IPS DF 19.7 (cell line): ENCODE measurements at places on chromosomes 2 and 18.

DNA sequence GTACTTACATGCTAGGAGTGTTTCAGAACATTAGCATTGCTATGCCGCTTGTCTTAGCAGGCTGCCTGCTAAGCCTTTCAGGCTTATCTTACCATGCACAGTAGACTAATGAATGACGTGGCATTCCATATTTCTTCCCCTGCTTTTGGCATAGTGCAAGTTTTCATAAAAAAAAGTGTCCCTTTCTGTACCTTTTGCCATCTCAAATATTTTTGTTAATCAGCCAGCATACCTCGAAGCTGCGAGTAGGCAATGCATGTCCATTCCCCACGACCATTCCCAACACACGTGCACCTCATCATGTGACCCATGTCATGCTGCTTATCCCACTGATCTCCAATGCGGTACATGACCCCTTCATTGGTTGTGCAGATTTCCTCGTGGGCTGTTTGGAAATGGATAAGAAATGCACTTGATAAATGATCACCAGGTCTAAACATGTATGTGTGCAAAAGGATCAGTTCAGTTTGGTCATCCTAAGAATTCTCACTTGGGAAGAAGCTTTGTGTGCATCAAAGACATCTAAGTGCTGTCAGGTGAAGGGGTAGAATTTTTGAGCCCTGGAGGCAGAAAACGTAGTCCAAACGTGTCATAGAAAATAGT, 13.9 kb downstream of the FN1 start:
- no peak for DNase-seq

- DNase-seq, result no peak
Observed at GRCh38 chr2:137838255-137839092, 125.8 kb upstream of the HNMT start.

GRCh38 chr2:12672711-12673315, 43.9 kb upstream of the TRIB2 start:
- no peak for DNase-seq

GRCh38 chr2:102386004-102386403, 30.4 kb downstream of the IL18R1 start:
- no peak for DNase-seq

- peak; percentile 20 for DNase-seq
Observed at GRCh38 chr18:40935423-40935822, 1019.6 kb upstream of the PIK3C3 start.

GRCh38 chr2:205545971-205546816, 136.1 kb upstream of the NRP2 start:
- DNase-seq, result no peak

DNA sequence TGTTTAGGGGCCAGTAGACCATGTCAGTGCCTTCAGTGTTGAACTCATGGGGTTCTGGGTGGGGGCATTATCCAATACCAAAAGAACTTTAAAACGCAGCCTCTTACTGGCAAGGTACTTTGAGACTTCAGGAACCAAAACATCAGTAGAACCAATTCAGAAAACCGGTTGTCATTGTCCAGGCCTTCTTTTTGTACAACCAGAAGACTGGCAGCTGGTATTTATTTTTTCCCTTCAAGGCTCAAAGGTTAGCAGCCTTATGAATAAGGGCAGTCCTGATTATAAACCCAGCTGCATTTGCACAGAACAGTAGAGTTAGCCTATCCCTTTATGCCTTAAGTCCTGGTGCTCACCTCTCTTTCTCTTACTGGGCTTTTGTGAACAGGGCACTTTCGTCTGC, 113.8 kb upstream of the EML6 start:
- no peak for DNase-seq

GRCh38 chr2:71944806-71945602, 202.7 kb downstream of the CYP26B1 start:
- DNase-seq, result no peak

- DNase-seq, result no peak
Observed at GRCh38 chr18:24942144-24942543, 409.8 kb downstream of the ZNF521 start.

DNA sequence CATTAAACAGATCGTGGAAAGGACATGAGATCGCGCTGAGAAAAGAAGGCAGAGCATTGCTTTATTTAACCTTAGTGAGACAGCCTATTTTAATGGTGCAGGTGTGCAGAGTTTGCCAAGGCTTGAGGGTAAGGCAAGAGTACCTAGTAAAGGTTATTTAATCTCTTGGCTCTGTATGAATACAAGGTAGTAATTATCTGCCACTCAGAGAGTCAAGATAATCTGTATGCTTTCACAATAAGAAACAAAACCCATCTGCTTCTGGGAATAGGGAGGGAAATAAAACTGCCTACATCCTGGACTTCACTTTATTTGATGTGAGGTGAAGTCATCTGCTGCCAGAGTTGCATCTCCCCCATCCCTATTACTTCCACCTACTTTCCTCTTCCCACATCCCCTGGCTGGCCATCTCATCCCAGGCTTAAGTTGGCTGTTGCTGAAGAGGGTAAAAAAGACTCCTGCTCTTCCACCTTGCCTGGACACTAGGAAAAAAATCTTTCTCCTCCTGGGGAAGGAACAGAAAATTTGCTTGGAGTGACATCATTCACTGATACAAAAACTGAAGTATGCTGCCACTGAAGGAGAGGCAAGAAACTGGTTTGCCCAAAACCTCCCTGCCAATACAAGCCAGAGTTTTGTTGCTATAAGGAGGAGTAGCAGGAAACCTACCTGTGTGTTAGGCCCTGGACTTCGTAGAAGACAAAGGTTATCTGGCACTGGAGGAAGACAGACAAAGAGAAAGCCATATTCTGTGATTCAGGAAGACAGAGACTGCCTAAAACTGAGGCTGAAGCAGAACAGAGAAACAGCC, 35.8 kb upstream of the ARHGAP25 start:
- DNase-seq, result no peak

GRCh38 chr2:98669675-98670074, 61.3 kb downstream of the MGAT4A start:
- no peak for DNase-seq

DNA sequence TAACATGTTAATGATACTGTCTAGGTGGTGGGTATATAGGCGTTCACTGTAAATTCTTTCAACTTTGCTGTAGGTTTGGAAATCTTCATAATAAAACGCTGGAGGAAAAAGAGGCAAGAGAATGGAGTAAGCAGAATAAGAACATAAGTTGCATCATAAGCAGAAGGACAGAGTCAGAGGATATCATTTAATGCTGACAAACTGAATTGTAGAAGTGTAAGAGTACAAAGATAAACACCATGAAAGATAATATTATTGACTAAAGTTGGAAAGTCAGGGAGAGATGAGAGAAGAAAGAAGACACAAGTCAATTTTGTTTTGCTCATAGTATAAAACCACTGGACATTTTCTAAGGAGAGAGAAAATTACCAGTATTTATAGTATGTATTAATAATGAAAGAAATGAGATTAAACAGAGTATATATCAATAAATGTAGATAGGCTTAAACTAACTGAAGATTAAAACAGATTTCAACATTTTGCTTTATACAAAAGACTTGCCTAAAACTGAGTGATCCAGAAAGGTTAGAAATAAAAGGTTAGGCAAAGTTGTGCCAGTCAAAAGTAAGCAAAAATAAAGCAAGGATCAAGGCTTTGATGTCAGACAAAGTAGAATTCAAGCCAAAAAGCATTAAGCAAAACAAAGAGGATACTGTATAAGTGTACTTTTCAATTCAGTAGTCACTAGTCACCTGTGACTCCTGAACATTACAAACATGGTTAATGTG, 42.4 kb upstream of the VIT start:
- no peak for DNase-seq

DNA sequence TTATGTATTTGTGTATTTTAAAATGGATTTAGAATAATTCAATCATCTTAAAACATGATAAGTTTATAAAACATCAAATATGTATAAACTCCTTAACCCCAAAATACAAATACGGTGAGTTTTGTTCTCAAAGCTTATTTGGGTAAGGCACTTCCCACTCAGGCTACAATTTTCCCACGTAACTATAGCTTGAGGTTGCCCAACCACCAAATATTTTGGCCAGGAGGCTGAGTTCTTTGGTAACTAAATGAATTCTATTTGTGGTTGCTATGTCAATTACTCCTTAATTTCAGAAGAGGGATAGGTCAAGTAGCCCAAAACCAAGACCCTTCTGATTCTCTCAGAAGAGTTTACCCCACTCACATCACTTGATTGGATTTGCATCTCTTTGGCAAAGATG, 70.4 kb downstream of the MYL12B start:
- no peak for DNase-seq

GRCh38 chr2:17195016-17195415, 323.2 kb downstream of the RAD51AP2 start:
- DNase-seq, result no peak

GRCh38 chr18:56823986-56824565, 172.9 kb downstream of the WDR7 start:
- no peak for DNase-seq

GRCh38 chr2:79630060-79630459, 117.2 kb downstream of the CTNNA2 start:
- no peak for DNase-seq

- DNase-seq, result no peak
Observed at GRCh38 chr2:1162768-1163584, 212.3 kb downstream of the SNTG2 start.

DNA sequence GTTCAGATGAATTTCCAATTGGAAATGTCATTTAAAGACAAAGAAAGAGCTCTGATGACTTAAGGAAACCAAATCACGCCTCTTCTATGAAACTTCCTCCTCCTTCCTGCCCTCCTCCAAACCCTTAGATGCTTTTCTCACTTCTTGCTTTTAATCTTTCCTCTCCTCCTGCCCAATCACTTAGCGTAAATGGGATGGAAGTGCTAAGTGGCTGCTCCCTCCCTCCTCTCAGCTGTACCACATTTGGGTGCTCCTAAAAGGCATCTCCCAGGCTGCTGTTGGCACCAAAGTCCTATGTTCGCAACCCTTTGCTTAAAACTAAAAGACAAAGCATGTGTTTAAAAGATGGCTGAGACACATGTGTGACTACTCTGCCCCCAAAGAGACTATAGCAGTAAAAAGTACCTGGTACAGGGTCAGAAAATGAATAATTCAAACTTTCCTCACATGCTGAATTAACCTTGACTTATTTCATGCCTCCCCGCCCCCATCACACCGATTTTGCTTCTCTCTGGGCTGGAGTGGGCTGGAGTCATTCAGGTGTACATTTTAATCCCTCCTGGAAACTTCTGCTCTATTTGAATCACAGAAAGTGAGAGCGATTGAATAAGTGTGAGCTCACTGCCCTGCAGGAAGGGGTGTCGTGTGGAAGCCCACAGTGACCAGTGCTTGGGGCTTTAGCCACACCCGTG, 59.2 kb upstream of the KLF7 start:
- DNase-seq, result no peak

- no peak for DNase-seq
Observed at GRCh38 chr2:37928377-37928776, 3.3 kb downstream of the RMDN2 start.

DNA sequence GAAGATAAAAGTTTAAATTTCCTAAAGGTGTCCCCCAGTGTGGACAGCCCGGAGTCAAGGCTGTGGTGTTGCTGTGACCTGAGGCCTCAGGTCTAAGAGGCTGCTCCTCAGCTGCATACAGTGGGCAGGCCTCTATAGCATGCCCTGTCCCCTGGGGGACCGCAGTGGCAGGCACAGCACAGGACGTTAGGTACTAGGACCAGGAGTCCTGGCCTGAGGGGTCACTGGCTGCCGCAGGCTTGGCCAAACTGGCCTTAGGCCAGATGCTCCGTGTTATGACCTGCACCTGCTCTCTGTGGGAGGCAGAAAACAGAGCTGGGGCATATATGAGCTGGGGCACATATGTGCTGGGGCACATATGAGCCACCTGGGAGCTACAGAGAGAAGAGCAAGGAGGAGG, 21.2 kb upstream of the MAL start:
- no peak for DNase-seq

DNA sequence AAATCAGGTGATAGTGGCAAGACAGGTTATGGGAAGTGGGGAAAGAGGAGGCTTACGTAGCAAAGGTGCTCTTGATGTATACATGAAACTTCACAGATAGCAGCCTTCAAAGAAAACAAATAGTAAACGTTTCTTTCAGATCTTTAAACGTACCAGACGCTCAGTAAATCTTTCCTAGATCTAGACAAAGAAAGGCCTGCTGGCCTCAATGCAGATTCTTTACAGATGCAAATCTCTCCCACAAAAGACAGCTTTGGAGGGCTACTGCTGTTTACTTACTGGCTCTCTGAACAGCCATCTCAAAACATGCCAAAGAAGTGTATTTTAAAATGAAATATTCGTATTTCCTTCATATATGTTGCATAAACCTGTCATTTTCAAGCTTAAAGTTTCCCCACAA, 1279.9 kb upstream of the NRXN1 start:
- peak; percentile 20 for DNase-seq

DNA sequence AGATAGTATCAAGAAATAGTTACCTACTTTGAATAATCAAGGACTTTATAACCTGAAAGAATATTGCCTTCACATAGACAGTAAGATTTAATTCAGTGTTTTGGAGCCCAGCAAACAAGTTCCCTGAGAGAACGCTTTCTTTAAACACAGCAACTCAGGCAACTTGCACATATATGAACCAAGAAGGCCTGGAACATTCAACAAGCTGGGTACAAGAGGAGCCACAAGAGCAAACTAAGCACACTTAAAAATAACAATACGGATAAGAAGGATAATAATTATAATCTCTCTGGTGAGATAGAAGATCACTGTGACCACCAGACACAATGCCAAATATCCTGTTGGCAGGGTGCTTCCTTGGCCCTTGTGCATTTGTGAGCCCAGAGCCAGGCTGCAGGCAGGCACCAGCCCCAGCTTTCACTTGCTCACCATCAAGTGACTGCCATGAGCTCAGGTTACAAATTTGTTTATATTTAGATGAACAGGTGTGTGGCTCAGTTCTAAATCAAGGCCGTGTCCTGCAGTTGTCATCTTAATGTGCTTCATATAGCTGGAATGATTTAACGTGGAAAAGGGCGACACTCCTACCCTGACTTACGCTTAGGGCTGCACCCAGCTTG, 446.6 kb downstream of the IRS1 start:
- no peak for DNase-seq

DNA sequence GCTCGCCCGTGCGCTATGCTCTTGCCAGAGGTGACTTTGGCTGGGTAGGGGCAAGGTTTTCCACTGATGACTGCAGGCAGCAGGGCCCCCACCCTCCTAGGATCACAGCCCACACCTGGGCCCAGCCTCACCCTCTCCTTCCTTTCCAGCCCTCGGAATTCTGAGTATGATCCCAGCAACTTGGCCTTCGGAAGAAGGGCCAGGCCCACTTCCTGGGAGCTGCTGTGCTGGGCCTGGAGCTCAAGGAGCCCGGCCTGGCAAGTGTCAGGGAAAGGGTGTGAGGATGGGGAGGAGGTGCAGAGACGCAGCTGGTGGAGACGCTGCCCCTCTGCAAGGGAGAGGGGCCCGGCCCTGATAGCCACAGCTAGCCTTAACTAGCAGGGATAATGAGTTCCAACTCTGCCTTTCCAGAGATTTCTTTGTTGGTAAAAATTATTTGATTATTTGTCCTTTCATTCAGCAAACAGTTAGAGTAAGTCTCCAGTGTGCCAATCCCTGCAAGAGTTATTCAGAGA, 1.7 kb upstream of the CNDP1 start:
- DNase-seq, result no peak

GRCh38 chr2:239215136-239215925, 185.5 kb downstream of the HDAC4 start:
- no peak for DNase-seq

GRCh38 chr2:142241016-142241415, 110.2 kb upstream of the LRP1B start:
- no peak for DNase-seq

- DNase-seq, result no peak
Observed at GRCh38 chr2:234761910-234762309, 189.9 kb upstream of the SH3BP4 start.
